Calu3 (cell line): ENCODE measurements at places on chromosomes 16 and 17. TPM values are rescaled to one million over a fixed set of nuclear protein-coding genes. Genes with fewer than 3 reads are reported as not detected.

Gene CDK5R1
- total RNA-seq, result 4.0 and 4.3 TPM in 2 replicates

Gene TMC8
- 1.1 and 2.1 TPM in 2 replicates for total RNA-seq

Gene CA5A
- total RNA-seq, result not detected in 2 replicates

Gene CSH1
- not detected in 2 replicates for total RNA-seq

Gene ABCC11
- 0.26 and 0.56 TPM in 2 replicates for total RNA-seq

Gene PKMYT1
- 91.2 and 107 TPM in 2 replicates for total RNA-seq

Gene MILR1
- total RNA-seq, result 4.9 and 7.6 TPM in 2 replicates

Gene MRPL10
- total RNA-seq, result 70.2 and 84.1 TPM in 2 replicates

Gene NAGS
- 1.3 and 1.6 TPM in 2 replicates for total RNA-seq

Gene SLC35G6
- not detected in 2 replicates for total RNA-seq

DNA sequence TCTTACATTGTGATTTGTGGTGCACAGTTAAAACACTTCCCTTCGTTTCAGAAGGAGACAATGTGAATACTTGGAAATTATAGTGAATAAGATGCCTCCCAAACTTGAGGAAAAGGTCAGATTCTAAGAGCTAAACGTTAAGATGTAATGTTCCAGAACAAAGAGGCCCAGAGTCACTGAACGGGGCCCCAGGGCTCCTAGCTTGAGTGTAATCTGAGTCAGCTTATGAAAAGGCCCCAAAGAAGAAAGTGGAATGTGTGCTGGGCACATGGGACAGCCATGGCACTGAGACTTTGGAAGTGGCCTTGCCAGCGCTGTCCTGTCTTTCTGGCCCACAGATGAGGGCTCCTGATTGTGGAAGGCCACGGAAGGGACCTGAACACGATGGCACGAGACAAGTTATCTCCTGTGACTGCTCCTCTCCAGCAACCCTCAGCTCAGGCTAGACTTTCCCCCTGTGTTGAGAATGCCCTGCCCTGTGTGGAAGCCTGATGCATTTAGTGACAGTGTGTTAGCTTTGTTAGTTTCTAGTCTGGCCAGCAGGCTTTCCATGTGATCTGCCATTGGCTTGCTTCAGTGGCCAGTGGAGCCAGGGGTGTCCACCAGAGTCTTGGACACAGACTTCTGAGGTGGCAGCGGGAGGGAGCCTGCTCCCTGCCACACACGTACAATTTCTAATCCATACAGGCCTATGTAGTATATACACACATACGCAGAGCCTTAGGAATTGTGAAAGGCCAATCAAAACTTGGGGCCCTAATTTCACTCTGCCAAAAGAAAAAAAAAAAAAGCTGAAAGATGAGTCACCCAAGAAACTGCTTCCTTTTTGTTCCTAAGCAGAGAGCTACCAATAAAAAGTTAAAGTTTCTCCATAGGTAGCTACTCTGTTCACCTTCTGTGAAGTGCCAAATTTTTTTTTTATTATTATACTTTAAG is 13.1 kb downstream of the SPATA33 start:
- no peak overlapping the region for H3K4me3 ChIP-seq
- H3K27me3 ChIP-seq, result no peaks in the 10 kb centered on the region
- DNase-seq, result no peak

DNA sequence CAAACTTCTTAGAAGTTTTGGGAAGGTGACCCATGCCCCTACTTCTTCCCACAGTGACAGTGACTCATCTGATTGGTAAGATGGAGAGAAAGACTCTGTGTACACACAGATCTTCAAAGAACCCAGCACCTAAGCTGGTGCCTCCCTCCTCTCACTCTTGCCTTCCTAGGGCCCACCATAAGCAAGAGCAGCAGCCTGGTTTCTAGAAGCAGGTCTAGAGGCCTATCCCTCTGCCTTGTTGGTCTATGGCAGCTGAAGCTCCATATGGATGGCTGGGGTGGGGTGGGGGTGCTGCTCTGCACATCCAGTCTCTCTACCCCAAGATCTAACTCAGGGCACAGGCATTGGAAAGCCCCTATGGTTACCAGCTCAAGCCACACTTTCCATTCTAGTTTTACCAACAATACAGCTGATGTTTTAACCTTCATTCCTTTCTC is 47.5 kb downstream of the STAT3 start:
- H3K4me3 ChIP-seq, result no peak overlapping the region
- H3K36me3 ChIP-seq, result peaks cover 82% of the 10 kb centered on the region
- H3K27ac ChIP-seq, result no peak overlapping the region
- no peaks in the 10 kb centered on the region for H3K4me1 ChIP-seq

- no peaks in the 10 kb centered on the region for H3K36me3 ChIP-seq
- H3K27ac ChIP-seq, result no peak overlapping the region
- no peak for DNase-seq
- peaks cover 9% of the 10 kb centered on the region for H3K4me1 ChIP-seq
These were observed 45.0 kb downstream of the SLC5A11 start for GRCh38 chr16:24890746-24891145.

GRCh38 chr17:49496867-49497147 is 1.7 kb downstream of the NGFR start:
- no peak overlapping the region for H3K27ac ChIP-seq
- H3K27me3 ChIP-seq, result peaks cover 99% of the 10 kb centered on the region
- peaks cover 10% of the 10 kb centered on the region for H3K4me1 ChIP-seq

GRCh38 chr17:30905742-30906100 is 317 bp downstream of the TEFM start:
- no peak for DNase-seq
- peak overlapping the region; percentile 28 for H3K27ac ChIP-seq
- H3K27me3 ChIP-seq, result no peaks in the 10 kb centered on the region

DNA sequence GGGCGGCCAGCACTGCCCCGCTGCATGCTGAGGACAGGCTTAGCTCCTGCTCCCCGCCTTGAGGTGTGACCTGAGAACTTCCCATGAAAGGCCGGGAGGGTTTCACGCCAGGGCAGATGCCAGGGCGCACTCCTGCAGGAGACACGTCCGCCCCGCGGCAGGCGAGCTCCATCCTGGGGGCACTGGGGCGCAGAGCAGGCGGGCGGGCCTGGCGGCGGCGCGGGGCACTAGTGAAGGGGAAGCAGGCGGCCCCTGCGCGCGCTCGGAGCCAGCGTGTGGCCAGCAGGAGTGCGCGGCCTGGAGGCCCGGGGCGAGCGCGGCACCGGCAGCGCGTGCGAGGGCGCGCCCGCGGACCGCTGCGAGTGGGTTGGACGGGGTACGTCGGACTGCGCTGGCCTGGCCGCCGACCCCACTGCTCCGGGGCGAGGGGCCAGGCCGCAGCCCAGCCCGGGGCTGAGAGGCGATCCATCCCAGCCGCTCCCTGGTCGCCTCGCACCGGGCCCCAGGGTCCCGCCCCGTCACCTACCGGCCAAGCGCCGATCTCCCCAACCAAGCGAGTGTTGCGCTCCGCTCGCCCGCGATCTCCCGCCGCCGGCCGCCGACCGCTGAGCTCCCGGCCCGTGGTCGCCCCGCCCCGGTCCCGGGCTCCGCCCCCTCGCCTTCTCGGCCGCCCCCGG is at the start of gene MAP3K14:
TSS of gene MAP3K14 (minus strand) at position 587 of the 677 bp plus-strand sequence. CDS start 26,275 bp downstream, outside the sequence.
- peaks cover 56% of the 10 kb centered on the region for H3K36me3 ChIP-seq
- H3K27ac ChIP-seq, result peak within 1 kb of the TSS; percentile 95
- no peaks in the 10 kb centered on the region for H3K27me3 ChIP-seq

- DNase-seq, result no peak
- H3K27ac ChIP-seq, result no peak overlapping the region
- H3K27me3 ChIP-seq, result peaks cover 36% of the 10 kb centered on the region
- H3K36me3 ChIP-seq, result no peaks in the 10 kb centered on the region
These were observed 285.1 kb downstream of the TMEM114 start for GRCh38 chr16:8305201-8305600.

DNA sequence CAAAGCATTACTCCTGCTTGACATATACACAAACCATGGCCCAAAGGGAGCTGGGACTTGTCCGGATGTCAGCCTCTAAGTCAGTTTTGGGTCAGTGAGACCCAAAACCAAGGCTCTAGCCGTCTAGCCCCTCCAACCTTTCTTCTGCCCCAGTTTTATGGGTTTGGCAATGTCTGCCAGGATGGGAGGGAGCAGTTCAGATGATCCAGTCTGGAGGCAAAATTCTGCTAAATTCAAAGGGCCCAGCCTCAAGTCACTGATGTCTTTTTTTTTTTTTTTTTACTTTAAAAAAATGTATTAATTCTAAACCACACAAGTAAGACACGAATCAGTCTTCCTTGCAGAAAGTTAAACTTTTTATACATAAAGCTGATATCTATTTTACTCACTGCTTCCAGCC is 8.6 kb downstream of the NLRC5 start:
- peaks cover 4% of the 10 kb centered on the region for H3K36me3 ChIP-seq
- DNase-seq, result no peak
- H3K27me3 ChIP-seq, result peaks cover 20% of the 10 kb centered on the region

- H3K27me3 ChIP-seq, result peaks cover 73% of the 10 kb centered on the region
- no peak for DNase-seq
- no peaks in the 10 kb centered on the region for H3K36me3 ChIP-seq
- no peak overlapping the region for H3K4me3 ChIP-seq
- no peaks in the 10 kb centered on the region for H3K4me1 ChIP-seq
- H3K27ac ChIP-seq, result no peak overlapping the region
These were observed 28.9 kb upstream of the GSE1 start for GRCh38 chr16:85584267-85584666.

DNA sequence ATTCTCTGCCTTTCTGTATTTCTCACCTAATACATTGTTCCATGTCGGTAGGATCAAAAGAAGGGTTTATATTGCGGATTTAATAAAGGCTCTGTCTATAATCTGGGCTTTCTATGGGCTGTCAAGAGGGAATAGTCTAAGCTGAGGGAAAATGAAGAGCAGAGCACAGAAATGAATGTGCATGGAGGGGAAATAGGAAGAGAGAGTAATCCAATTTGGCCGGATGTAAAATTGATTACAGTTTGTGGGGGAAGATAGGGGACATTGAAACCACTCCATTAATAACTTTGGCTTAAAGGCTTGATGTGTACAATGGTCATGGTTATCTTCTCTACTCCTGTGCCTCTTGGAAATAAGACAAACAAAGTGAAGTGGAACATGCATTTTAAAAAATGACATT is 334.2 kb upstream of the CDH8 start:
- DNase-seq, result no peak
- no peaks in the 10 kb centered on the region for H3K27me3 ChIP-seq
- no peaks in the 10 kb centered on the region for H3K36me3 ChIP-seq
- H3K27ac ChIP-seq, result no peak overlapping the region
- H3K4me1 ChIP-seq, result no peaks in the 10 kb centered on the region
- H3K4me3 ChIP-seq, result no peak overlapping the region

GRCh38 chr17:31492880-31493655 is 101.6 kb downstream of the RAB11FIP4 start:
- no peak overlapping the region for H3K27ac ChIP-seq
- no peak overlapping the region for H3K4me3 ChIP-seq
- peaks cover 47% of the 10 kb centered on the region for H3K4me1 ChIP-seq
- H3K36me3 ChIP-seq, result peaks cover 14% of the 10 kb centered on the region
- H3K27me3 ChIP-seq, result no peaks in the 10 kb centered on the region

- no peaks in the 10 kb centered on the region for H3K4me1 ChIP-seq
- no peaks in the 10 kb centered on the region for H3K36me3 ChIP-seq
- peaks cover 72% of the 10 kb centered on the region for H3K27me3 ChIP-seq
- DNase-seq, result no peak
- H3K27ac ChIP-seq, result no peak overlapping the region
These were observed 349.1 kb upstream of the EEF2KMT start for GRCh38 chr16:5446623-5447240.

DNA sequence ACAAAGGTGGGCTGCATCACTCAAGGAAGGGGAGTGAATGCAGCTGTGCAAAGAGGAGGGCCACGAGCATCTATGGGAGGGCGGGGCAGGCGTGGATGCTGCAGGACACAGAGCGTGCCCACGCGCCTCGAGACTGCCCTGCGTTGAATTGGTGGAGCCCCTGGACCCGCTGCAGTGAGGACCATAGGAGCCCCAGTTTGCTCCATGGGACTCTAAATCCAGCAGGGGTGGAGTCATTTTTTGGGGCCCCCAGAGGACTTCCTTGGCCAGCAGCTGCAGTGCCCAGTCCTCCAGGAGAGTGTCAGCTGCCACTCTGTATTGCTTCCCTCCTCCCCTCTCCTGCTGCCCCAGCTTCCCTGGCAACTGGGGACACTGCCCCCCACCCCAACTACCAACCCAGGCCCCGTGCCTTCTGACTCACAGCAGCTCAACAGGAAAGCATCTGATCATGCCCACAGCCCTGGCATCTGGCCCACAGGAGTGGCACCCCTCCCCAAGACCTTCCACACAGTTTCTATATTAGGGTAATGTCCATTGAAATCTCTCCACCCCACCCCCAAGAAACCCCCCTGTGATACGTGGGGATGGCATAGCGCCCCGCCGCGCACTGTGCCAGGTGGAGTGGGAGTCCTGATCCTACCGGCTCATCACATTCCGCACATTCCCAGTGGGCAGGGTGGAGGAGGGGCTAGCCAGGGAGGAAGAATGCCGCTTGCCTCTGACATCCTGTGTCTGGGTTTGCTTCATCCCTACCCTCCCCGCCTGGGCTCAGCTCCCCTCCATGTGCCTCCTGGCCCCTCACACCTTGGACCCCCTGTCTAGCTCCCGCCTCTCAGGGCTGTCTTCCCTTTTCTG is 27.8 kb upstream of the ITGA3 start:
- H3K4me1 ChIP-seq, result peaks cover 33% of the 10 kb centered on the region
- no peaks in the 10 kb centered on the region for H3K27me3 ChIP-seq
- DNase-seq, result peak; percentile 98
- peaks cover 34% of the 10 kb centered on the region for H3K36me3 ChIP-seq

DNA sequence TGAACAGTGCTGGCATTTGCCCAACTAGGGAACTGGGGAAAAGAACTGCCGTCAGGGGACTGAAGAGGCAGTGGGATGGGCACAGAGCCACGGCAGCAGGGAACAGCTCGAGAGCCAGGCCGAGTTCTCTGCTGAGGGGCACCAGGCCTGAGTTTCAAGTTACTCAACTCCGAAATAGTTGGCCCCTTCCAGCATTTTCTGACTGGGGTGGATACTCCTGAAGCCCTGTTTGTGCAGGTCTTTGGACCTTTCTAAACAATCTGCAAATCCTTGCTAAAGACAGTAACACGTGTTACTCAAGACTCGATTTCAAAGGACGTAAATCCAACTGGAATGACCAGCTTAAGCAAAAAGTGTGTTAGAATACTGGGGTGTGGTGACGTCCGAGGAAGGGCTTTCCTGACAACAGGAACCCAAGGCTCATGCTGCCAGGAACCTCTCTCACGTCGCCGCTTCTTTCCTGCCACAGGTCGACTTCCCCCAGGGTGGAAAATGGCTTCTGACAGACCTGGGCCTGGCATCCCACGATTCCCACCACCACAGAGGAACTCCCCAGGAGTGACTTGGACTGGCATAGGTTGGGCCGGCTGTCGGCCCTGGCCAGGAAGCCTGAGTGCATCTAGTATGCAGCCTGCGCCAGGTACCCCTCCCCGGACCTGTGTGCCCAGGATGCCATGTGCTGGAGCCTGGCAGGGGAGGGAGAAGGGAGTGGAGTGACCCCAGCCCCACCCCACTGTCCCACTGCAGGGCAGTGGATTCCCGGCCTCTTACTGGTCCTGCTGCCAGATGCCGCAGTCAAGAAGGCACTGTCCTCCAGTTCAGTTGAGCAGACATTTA is 71.9 kb downstream of the N4BP1 start:
- H3K27ac ChIP-seq, result peak overlapping the region; percentile 45
- peaks cover 24% of the 10 kb centered on the region for H3K36me3 ChIP-seq
- no peak for DNase-seq
- H3K27me3 ChIP-seq, result no peaks in the 10 kb centered on the region

DNA sequence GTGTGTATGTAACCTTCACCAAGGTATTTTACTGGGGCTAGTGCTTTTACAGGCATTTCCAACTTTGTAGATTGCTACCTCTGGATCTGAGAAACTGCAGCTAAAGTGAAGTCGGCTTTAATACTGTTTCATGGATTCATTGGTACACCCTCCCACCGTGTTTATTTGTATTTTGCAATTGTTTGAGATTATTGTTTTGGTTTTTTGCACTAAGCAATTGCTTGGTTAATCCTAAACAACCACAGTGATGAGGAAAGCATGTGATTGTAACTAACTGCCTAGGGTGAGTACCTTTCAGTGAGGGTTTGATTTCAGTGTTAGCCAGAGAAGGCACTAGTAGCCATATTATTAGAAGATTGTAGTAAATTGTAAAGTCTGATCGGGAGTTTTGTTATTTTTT is 3.3 kb downstream of the LUC7L3 start:
- H3K27me3 ChIP-seq, result no peaks in the 10 kb centered on the region
- peaks cover 70% of the 10 kb centered on the region for H3K36me3 ChIP-seq
- H3K4me1 ChIP-seq, result peaks cover 45% of the 10 kb centered on the region
- H3K4me3 ChIP-seq, result peak overlapping the region; percentile 94
- peak overlapping the region; percentile 20 for H3K27ac ChIP-seq
